ENCODE measurements at places on chromosomes 12 and 14.

DNA sequence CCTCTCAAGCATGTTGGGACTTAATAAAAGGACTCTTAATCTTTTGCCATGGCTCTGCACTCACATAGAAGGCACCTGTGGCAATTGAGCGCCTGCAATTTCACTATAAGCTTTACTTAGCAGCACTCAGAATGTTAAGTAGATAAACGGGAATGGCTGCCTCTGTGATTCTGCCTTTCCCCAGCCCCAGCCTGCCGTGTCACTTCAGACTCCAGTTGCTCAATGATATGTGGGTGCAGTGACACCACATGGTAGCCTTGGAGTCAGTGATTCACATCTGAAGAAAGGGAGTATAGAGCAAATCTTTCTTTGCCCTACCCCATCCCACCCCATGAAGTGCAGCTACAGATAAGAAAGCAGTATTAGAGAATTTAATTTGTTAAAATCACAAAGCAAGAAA lies 96.1 kb downstream of the ZFC3H1 start:
- no peak for DNase-seq

DNA sequence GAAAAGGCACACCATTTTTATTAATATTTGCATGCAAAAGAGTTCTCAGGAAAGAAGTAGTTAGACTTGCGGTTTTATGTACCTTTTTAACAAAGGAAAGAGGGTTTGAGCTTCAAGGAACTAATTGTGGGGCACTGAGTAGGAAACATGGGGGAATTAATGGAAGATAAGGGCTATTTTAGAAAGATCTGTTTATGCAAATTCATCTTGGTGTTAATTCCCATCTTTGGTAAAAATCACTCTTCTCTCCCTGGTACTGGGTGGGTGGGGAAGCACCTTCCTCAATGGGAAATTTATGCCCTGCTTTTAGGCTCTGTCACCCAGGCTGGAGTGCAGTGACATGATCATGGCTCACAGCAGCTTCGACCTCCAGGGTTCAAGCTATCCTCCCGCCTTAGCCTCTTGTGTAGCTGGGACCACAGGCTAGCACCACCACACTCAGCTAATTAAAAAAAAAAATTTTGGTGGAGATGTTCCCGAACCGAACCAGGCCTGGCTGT lies 30.1 kb upstream of the RESF1 start:
- no peak for DNase-seq

GRCh38 chr12:14303661-14304155 lies 61.8 kb upstream of the ATF7IP start:
- DNase-seq: no peak

DNA sequence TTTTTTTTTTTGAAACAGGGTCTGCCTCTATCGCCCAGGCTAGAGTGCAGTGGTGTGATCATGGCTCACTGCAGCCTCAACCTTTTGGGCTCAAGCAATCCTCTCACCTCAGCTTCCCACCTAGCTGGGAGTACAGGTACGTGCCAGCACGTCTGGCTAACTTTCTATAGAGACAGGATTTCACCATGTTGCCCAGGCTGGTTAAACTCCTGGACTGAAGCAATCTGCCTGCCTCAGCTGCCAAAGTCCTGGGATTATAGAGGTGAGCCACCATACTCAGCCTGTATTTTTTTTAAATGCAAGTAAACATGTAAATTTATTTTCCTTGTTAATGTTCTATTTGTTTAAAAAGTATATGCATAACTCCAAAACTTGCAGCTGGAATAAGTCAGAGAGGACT lies 80.4 kb downstream of the EEA1 start:
- no peak for DNase-seq

DNA sequence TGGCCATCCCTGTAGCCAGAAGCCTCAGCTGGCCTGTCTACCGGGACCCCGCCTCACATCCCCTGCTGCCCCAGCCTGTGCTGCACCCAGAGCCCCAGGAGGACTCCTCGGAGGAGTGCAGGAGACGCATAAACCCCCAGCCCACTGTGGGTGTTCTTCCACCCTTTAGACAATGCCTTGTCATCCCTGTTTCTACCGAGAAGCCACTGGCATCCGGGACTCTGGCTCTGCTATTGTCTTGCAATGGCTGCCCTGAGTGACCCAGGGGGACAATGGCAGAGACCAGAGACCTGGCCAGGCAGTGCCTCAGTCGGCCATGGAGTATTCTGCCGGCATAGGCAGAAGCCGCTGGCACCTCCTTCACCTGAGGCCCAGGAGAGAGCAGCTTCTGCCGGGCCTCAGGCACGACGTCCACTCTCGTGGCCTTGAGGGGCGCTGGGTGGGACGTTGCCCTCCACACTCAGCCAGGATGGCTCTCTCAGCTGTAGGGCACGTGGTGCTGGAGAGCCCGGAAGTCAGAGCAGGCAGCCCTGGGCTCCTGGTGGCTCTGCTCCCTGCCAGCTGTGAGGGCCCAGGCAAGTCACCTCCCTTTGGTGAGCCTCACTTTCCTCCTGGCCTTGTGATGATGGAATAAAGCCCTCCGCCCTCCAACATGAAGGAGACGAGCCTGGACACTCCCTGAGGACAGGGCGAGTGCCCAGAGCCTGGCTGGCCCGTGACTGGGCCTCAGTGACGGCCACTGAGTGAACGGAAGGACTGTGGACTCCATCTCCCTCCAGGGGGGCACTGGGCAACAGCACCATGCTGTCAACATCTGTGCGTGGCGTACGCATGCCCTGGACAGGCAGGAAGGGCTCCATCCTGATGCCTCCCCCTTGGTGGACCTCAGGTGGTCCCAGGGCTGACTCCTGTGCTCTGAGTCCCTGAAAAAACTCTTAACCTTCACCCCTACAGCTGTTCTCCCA lies 41.0 kb downstream of the TRAFD1 start:
- no peak for DNase-seq

GRCh38 chr12:112985642-112986290 lies 7.4 kb downstream of the OAS2 start:
- no peak for DNase-seq

GRCh38 chr12:92055877-92056276 lies 89.8 kb downstream of the BTG1 start:
- DNase-seq: no peak

GRCh38 chr14:29925736-29926135 lies 1.9 kb downstream of the PRKD1 start:
- no peak for DNase-seq

DNA sequence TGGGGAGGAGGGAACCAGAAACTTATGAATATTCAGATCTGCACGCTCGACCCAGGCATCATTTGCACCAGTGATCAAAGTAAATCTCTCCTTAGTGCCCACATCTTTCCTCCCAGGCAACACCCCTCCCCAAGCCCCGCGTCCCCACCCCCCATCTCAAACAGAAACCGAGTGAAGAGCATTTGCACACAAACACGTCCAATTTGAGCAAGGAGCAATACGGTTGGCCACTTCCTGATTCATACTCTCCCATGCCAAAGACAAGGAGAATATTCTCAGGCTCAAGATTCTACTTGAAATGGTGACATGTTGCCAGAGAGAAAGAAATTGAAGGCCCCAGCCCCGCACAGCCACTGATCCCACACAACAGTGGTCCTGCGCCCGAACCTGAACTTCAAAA lies 7.1 kb downstream of the FOXN3 start:
- no peak for DNase-seq

DNA sequence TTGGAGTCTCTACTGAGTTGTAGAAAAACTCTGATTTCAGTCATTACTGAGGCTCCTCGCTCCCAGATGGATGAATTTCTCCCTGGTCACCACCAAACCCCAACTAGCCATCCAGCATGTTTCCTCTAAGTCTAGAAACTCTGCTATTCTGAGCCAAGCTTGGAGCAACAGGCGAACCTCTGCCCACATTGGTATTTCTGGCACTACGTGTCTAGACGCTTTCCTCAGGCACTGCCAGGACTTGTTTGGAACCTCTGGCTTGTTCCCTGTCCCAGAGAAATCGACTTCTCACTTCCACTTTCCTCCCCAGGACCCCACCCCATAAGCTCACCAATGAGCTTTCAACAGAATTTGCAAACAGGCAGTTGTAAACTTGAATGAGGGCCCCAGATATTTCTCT lies 27.6 kb downstream of the WSCD2 start:
- no peak for DNase-seq

DNA sequence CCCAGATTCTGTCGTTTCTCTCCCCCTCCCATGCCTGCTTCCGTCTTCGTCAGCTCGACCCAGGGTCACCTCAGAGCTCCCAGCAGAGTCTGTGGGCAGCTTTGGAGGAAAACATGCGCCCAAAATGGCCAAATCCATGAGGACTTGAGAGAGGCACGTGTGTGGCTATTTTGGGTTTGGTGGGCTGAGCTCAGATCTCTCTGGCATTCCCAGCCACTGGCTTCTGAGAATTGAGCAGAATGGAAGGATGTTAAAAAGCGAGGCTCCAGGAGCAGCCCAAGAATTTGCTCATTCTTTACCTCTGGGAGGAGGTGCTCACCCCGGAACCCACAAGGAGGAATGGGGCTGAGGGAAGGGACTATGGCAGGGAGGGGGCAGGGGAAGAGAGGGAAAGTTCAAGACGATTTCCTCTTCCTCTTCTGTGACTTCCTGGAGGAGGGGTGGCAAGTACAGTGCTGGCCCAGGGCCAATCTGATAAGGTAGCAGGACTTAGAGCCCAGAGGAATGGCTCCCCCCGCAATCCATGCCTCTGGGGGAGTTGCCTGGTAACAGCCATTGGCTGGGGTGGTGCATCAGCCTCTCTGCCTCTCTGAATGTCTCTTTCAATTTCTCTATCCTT lies 20.1 kb downstream of the TSPAN9 start:
- no peak for DNase-seq

DNA sequence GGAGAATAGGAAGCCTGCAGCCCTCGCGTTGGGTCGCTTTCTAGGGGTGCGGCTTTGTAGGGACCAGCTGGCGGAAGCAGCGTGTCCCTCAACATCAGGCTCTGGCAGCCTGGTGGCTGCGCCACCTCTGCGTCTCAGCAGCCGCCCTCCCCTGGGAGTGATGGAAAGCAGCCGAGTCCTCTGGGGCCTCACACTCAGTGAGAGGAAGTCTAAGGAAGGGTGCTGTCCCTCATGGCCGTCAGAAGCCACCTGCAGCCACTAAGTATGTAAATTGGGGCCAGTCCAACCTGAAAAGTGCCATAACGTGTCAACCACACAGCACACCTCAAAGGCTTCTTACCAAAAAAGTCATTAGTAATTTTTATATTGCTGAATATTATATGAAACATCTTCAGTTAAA lies 80.3 kb downstream of the WDR20 start:
- no peak for DNase-seq

DNA sequence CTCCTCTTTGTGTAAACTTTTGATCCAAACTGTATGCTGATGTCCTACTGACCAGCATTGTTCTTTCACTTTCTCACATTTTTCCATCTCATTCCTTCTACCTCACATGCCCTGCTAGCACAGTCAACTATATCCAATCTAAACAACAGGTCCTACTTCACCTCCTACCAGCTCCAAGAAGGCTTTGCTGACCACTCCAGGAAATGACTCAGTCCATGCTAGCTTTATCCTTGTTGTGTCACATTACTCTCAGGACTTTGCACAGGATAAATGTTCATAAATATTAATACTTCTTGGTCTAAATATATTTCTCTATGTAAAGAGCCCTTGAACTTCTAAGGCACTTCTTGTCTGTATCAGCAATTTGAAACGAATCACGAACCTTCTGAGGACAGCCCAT lies 64.9 kb upstream of the PCED1B start:
- DNase-seq: no peak

DNA sequence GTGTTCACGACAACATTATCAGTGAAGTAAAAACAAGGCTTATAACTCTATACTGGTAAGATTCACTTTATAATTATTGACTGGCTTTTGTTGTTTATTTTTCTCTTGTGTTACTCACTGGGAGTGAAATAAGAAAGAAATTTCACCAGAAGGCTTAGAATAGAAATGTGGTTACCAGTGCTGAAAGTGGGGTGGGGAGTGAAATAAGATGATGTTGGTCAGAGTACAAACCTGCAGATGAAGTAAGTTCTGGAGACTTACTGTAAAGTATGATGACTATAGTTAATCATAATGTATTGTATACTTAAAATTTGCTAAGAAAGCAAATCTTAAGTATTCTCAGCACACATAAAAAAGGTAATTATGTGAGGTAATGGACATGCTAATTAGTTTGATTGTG lies 198.4 kb downstream of the KLHL28 start:
- DNase-seq: no peak

DNA sequence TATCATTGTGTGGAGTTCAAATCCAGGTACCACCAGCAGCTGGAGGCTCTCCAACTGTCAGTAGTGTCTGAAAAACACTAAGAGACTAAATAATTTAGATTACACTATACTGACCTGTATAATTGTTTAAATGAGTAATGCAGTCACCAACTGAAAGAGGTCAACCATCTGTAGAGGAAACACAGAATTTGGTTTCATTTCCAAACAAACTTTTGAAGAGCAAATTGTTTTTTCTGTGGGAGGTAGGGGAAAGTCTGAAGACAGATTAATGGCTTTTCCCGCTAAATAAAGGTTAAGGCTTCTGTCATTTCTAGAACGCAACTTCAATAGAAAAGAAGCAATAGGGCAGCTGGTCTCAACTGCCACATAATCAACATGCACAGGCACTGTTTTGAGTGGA lies 462.6 kb downstream of the PRKD1 start:
- DNase-seq: no peak

DNA sequence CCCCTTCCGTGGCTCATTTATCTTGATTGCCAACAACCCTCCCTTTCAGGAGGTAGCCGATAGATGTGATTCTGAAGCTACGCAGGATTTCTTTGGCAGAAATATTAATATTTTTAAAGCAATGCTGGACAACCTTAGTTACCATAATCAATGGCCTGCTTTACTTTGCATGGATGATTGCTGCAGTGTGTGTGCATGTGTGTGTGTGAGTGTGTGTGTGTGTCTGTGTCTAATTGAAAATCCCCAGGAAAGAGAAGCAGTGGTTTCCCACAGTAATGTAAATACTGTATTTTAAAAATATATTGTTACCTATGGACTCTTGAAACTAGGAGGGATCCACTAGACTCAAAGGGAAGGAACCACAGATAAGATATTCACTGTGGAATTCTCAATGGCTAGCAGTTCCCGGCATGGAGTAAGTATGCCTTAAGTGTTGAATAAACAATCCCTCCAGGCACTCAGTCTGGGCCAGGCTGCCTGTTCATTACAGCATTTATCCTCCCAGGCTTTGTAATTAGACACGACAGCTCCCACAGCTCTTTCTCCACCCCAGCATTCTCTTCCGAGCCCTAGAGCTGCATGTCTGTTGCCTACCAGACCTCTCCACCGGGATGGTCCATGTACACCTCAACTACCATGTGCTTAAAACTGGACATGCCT lies 22.5 kb upstream of the C14orf132 start:
- no peak for DNase-seq

GRCh38 chr14:64620910-64621309 lies 71.1 kb downstream of the PPP1R36 start:
- DNase-seq: no peak

- DNase-seq: no peak
These were observed 24.4 kb downstream of the MYBPC1 start for GRCh38 chr12:101619026-101619786.

- DNase-seq: no peak
These were observed 39.4 kb downstream of the STAB2 start for GRCh38 chr12:103626498-103626897.
